ENCODE measurements at places on chromosomes 6 and 20. TPM values are rescaled to one million over a fixed set of nuclear protein-coding genes. Genes with fewer than 3 reads are reported as not detected.

STX16 gene
- total RNA-seq, result 55.4 TPM

PAK5 gene
- not detected for total RNA-seq

SNAI1 gene
- 1.8 TPM for total RNA-seq

EFCAB8 gene
- 0.38 TPM for total RNA-seq

NKX2-4 gene
- total RNA-seq, result not detected

MEI4 gene
- total RNA-seq, result not detected

GRCh38 chr20:57350081-57350710 is 859 bp upstream of the RAE1 start:
- no peak for DNase-seq

- DNase-seq, result no peak
Measured at GRCh38 chr6:158050107-158050735, 68.6 kb downstream of the SYNJ2 start.

- no peak for DNase-seq
Measured at GRCh38 chr20:47543006-47543431, 41.3 kb downstream of the NCOA3 start.

- DNase-seq, result no peak
Measured at GRCh38 chr20:34108616-34109174, 3.3 kb downstream of the EIF2S2 start.

GRCh38 chr6:107801173-107801886 is 22.8 kb downstream of the SCML4 start:
- DNase-seq, result no peak

- no peak for DNase-seq
Measured at GRCh38 chr6:81988446-81988845, 236.0 kb upstream of the TENT5A start.
